ENCODE measurements at places on chromosomes 1 and 21.

DNA sequence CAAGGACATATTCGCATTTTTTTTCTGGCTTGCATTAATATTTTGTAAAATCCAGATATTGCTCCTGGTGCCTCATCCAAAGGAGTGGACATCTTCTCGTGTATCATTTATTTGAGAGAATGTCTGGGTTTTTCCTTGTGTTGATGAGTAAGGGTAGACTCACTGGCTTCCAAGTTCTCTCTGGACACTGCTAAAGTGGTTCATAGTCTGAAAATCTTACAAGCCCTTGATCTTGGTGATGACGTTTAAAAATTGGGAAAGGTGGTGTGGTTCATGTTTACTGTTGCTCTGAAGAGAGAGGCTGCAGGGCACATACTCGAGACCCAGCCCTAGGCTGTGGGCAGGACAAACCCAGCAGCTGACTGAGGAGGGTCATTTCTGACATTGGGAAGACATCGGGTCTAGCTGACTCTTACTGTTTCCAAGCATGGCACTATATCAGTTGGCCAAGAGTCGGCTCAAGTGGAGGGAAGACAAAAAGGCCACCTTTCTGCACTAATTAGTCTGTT is 296.2 kb downstream of the LMX1A start:
- DNase-seq, result no peak

GRCh38 chr1:3251807-3252428 is 182.9 kb downstream of the PRDM16 start:
- DNase-seq, result no peak

- DNase-seq, result no peak
These were observed 26.3 kb downstream of the AGMAT start for GRCh38 chr1:15558516-15558915.

DNA sequence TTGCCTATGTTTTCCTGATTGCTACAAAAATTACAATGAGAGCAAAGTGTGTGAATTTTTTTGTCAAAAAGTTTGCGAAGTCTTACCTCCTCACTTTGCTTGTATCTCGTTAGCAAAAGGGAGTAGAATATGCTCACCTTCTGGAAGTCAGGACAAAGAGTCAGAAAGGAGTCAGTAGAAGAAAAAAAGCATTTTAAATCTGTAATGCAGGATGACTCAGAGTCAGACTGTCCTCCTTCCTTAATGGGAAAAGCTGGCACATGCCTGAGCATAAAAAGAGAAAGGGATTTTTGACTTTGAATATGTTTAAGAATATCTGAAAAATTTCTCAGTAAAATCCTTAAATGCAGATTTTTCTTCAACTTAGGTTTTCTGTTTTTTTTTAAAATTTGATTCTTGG is 14.2 kb upstream of the VN1R5 start:
- DNase-seq, result no peak

- DNase-seq, result no peak
These were observed 24.7 kb upstream of the DNASE2B start for GRCh38 chr1:84373436-84374141.

GRCh38 chr1:192951691-192952460 is 107.3 kb downstream of the UCHL5 start:
- no peak for DNase-seq

DNA sequence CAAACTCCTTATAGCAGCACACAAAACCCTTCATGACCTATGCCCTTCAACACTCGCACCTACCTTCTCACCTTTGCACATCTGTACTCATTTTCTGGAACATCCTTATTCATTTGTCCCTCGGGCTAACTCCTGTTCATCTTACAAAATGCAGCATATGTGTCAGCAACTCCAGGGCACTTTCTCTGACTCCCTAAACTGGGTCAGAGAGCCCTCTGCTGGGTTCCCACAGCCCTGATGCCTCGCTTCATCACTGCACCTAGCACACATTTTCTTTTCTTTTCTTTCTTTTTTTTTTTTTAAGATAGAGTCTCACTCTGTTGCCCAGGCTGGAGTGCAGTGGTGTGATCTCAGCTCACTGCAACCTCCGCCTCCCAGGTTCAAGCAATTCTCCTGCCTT is 54.0 kb downstream of the RAB3B start:
- no peak for DNase-seq

DNA sequence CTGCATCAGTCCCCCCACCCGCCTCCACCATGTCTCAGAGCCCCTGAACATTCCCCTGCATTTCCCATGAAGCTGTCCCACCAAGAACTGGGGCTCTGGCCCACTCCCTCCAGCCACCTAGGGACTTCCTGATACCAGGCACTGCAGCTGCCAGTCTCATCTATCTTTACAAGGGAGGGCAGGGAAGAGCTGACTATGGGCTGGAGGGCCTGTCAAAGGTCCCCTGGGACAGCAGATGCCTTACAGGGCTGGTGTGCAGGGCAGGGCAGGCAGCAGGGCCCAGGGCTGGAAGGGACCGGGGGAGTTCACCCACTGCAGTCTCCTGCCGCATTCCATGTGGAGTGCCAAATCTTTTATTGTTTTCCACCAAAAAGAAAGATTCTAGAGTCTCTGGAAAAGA is 17.6 kb downstream of the SHISA4 start:
- no peak for DNase-seq

- no peak for DNase-seq
These were observed 9.8 kb upstream of the ZSWIM5 start for GRCh38 chr1:45216200-45216541.

- DNase-seq, result no peak
These were observed 15.8 kb downstream of the SCAF4 start for GRCh38 chr21:31716106-31716505.

GRCh38 chr1:209382231-209383100 is 201.0 kb upstream of the CAMK1G start:
- DNase-seq, result no peak

DNA sequence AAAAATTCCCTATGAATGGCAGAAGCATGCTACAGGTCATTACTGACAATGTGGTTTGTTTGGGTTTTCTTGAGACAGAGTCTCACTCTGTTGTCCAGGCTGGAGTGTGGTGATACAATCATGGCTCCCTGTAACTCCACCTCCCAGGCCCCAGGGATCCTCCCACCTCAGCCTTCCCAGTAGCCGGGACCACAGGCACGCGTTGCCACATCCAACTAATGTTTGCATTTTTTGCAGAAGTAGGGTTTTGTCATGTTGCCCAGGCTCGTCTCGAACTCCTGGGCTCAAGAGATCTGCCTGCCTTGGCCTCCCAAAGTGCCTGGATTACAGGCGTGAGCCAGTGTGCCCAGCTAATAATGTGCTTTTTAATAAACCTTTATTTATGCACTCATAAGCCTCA is 259.1 kb downstream of the NFIA start:
- no peak for DNase-seq

DNA sequence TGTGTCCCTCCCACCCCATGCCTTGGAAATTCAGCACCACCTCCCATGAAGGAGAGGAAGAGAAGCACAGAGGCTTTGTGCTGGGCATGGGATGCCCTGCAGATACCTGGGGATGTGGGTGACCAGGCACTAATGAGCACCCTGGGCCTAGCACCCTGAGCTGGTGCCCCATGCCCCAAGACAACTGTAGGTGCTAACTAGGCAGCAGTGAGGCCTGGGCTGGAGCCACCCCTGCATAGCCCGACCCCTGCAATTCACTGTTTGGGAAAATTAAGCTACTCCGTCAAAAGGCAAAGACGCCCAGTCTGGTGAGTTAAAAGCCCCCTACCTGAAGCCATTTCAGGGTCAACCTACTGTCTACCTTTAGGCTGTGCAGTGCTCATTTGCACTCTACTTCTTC is 5.4 kb downstream of the KCNA2 start:
- no peak for DNase-seq

DNA sequence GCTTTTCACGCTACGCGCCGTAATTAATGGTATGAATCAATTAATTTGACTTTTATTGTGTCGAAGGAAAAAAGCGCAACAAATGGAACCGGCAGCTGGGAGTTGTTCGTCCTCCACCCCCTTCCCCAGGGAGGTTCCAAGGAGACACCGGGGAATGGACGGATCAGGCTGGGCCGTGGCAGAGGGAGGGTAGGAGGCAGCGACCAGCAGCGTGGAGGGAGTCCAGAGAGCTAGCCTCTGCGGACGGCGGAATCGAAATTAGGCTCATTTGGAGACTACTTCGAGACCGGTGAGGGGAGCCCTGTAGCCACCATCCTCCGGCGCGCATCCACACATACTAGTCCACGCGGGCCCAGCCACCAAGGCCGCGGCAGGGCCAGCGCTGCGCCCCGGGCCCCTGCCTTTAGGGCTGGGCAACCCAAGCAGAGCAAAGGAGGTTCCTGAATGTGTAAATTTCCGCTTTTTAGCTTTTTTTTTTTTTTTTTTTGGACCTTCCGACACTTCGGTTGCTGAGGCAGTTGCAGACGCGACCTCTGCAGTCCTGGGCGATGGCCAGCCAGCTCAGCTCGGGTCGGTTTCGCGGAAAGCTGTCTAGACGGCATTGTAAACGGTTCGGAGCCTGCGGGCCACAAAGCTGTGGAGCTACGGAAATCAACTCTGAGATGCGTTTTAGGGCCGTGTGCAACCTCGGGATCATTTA is 2.2 kb upstream of the FOXD3 start:
- DNase-seq, result no peak

- DNase-seq, result no peak
These were observed 1292.6 kb downstream of the BRINP3 start for GRCh38 chr1:189185097-189185496.

GRCh38 chr1:26910343-26911160 is 3.2 kb downstream of the NR0B2 start:
- DNase-seq, result no peak

GRCh38 chr1:209662879-209663327 is 10.7 kb upstream of the LAMB3 start:
- no peak for DNase-seq

DNA sequence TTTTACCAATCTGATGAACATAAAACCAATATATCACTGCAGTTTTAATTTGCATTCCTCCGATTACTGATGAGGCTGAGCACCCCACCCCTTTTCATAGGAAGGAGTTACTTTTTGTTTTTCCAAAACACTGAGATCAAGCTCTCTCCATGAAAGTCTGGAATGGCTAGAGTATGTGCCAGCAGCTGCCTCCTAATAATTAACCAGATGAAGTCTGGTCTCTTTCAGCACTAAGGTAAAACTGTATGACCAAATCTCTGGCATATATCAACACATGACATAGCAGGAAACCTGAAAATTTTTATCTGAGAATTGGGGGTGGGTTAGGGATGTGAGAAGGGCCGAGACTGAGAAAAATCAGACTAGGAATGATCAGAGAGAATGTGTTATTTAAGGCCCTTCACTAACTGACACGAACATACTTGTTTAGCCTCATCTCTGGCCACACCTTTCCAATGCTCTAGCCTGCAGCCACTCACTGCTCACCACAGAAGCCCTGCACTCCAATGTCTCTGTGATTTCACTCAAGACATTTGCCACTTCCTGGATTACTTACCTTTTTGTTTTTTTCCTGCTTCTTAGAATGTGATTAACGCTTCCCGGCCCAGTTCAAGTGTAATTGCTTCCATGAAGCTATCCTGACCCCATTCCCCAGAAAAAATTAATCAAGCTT is 34.7 kb downstream of the WASF2 start:
- DNase-seq, result no peak

GRCh38 chr1:119768778-119769177 is at the start of gene HMGCS2:
Gene HMGCS2 (minus strand): TSS chr1:119768905. CDS start chr1:119768844, 61 bp downstream.
- DNase-seq, result no peak

GRCh38 chr1:224061436-224061835 is 52.5 kb upstream of the FBXO28 start:
- DNase-seq, result no peak

GRCh38 chr1:59361766-59362165 is 64.9 kb downstream of the FGGY start:
- no peak for DNase-seq

GRCh38 chr1:118905196-118905595 is 82.9 kb downstream of the TBX15 start:
- no peak for DNase-seq

DNA sequence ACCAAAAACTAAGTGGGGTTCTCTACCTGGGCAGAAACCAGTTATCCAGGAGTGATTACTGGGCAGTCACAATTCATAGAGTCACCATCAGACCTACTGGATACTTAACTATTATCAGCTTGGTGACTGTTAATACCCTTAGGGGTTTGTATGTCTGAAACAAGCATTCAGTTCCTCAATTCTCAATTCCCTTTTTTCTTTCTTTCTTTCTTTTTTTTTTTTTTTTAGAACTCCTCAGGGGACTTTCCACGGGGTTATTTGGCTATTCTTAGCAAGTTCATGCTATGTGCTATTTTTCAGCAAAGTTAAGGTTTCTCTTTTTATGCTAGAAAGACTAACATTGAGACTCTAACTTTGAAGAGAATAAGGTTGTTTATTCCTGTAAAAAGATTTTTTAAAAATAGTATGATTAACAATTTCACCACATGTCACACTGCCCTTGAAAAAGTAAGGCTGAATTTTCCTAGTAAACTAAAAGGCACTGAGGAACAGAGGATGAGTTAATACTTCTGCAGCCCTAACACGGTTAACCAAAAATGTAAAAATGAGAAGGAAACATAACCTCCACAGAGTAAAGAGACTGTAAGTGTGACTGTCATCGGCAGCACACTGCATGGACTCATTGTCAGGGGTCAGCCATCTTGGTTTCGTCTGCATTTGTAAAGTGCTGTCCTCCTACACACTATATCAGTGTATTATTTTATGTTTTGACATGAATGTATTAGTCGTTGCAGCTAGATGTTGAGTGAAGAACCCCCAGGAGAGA is 310.2 kb downstream of the NTNG1 start:
- no peak for DNase-seq

DNA sequence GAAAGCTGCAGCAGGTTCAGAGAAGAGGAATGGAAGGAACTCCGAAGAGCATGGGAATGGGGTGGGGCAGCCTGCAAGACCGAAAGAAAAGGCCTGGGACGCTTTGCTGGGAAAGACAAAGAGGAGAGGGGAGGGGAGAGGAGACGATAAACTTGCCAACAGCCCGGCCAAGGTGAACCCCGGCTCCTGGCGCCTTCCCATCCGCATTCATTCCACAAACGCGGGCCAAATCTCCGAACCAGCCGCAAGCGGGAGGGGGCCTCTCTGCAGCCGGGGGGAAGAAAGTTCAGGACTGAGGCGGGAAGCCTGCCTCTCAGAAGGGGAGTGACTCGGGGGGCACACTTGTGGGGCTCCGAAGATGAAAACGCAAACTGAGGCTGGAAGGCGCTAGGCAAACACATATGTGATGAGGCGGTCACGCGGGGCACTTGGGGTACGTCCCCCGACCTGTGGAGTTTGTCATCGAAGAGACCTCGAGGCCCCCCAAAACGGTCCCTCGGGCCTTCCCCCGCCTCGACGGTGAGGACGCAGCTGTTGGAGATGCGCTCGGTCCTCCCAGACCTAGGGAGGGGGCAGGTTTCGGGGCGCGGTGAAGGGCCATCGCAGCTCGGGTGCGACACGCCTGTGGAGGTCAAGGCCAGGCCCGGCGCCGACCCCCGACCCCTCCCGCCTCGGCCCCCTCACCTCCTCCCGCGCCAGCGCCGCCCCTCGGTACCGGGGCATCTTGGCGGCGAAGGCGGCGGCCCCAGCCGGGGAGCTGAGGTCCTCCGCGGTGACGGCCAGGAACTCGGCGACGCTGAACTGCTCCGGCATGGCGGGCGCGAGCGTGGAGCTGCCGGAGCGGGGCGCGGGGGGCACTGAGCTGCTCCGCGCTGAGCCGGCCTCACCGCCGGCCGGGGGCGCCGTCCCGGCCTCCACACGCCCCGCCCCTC is at the start of gene ASAP3:
Gene ASAP3 (minus strand): TSS at position 859 of the 932 bp plus-strand sequence. CDS start 46 bp downstream, at position 813.
- DNase-seq, result no peak
